ENCODE measurements at places on chromosomes 11 and 22.
A peak's percentile ranks its signal among the peaks of the same experiment; 100 is the strongest.

DNA sequence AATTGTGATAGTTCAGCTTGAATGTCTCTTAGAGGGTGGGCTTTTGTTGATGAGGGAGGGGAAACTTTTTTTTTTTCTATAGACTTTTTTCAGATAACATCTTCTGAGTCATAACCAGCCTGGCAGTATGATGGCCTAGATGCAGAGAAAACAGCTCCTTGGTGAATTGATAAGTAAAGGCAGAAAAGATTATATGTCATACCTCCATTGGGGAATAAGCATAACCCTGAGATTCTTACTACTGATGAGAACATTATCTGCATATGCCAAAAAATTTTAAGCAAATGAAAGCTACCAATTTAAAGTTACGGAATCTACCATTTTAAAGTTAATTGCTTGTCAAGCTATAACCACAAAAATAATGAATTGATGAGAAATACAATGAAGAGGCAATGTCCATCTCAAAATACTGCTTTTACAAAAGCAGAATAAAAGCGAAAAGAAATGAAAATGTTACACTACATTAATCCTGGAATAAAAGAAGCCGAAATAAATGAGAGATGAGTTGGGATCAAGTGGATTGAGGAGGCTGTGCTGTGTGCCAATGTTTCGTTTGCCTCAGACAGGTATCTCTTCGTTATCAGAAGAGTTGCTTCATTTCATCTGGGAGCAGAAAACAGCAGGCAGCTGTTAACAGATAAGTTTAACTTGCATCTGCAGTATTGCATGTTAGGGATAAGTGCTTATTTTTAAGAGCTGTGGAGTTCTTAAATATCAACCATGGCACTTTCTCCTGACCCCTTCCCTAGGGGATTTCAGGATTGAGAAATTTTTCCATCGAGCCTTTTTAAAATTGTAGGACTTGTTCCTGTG, 3.9 kb downstream of the MALAT1 start:
- DNase-seq, result peak; percentile 71

DNA sequence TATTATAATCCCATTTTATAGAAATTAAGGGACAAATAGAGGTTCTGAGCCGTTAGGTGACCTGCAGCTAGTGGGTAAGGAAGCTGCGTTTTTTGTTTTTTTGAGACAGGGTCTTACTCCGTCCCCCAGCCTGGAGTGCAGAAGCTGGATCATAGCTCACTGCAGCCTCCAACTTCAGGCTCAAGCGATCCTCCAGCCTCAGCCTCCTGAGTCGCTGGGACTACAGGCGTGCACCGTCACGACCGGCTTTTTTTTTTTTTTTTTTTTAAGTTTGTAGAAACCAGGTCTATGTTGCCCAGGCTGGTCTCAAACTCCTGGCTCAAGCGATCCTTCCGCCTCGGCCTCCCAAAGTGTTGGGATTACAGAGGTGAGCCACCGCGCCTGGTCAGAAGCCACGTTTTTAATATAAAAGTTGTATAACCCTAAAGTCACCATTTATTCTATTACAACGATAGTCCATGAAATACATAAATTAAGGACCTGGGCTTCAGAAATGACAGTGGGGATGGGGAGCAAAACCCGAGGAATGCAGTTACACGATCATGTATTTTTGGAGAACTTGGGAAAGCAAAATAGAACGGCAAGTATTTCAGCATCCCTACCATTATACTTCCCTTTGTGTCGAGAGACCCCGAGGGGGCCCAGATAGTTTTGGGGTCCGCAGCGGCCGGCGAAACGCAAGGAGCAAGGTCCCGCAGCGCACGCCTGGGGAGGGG, 638 bp downstream of the SAAL1 start:
- DNase-seq, result no peak

DNA sequence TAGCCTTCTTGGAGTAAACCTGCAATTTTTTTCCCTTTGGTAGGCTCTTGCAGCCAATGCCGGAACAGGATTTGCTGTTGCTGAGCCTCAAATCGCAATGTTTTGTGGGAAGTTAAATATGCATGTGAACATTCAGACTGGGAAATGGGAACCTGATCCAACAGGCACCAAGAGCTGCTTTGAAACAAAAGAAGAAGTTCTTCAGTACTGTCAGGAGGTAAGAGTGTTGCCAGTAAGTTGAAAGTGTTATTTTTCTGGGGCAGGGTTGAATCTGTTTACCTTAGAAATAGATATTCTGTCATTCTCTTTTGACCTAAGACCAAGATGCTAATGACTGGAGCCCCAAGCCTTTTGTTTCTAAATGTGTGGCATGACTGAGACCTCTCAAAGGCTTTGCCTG, 39.7 kb downstream of the APLP2 start:
- DNase-seq, result no peak

- DNase-seq, result no peak
These were observed 120.5 kb downstream of the HIPK3 start for GRCh38 chr11:33377412-33378370.

DNA sequence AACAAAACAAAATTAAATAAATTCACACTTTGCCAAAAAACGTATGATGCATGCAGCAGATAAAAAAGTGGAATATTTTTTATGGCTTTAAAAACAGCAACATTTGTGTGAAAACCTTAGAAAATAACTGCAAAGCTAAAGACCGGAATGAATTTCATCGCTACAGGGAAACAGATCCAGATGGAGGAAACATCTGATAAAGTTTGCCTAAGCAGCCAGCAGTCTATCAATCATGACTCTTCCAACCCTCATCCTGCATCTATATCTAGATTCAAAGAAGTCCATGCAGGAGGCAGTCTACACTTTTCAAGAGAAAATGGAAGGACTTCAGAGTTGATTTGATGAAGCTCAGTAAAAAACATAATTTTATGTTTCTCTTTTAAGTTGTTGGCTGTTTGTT, 126.8 kb downstream of the SWAP70 start:
- no peak for DNase-seq

DNA sequence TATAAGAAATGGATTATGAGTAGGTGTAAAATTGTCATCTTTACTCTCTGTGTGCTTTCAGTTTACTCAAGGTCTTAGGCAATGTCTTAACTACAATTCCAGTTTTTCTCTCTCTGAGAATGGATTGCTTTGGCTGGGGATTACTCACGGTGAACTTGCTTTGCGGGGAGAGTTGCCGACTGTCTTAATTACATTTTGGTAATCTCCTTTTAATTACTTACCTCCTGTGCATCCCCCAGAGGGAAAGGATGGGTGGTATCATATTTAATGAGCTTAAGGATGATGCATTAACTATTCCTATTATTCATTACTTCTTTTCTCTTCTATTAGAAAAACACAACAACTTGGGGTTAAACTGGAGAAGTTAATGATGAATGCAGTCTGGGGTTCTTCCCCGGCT, 159.4 kb downstream of the MPPED1 start:
- no peak for DNase-seq

DNA sequence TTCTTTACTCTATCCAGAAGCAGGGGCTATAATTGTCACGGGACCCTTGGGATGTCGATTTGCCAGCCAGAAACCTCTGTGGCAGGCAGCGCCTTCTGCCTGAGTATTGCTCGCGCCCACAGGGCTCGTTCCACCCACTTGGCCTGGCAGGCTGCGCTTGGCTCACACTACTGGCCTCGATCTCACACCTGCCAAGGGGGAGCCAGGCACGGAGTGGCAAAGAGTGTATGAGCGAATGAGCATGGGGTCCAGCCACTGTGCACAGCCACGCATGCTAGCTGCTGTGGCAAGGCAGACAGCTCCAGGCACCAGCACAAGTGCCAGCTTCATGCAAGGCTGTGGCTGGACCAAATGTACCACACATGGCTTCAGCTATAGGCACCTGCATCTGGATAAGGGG, 599.8 kb downstream of the DLG2 start:
- DNase-seq, result no peak

- DNase-seq, result no peak
These were observed 24.2 kb downstream of the RTN3 start for GRCh38 chr11:63705526-63705925.

- peak; percentile 82 for DNase-seq
These were observed 26.0 kb upstream of the LRRC10B start for GRCh38 chr11:61482513-61482912.

GRCh38 chr22:34395370-34395769, 475.1 kb upstream of the LARGE1 start:
- DNase-seq, result no peak

DNA sequence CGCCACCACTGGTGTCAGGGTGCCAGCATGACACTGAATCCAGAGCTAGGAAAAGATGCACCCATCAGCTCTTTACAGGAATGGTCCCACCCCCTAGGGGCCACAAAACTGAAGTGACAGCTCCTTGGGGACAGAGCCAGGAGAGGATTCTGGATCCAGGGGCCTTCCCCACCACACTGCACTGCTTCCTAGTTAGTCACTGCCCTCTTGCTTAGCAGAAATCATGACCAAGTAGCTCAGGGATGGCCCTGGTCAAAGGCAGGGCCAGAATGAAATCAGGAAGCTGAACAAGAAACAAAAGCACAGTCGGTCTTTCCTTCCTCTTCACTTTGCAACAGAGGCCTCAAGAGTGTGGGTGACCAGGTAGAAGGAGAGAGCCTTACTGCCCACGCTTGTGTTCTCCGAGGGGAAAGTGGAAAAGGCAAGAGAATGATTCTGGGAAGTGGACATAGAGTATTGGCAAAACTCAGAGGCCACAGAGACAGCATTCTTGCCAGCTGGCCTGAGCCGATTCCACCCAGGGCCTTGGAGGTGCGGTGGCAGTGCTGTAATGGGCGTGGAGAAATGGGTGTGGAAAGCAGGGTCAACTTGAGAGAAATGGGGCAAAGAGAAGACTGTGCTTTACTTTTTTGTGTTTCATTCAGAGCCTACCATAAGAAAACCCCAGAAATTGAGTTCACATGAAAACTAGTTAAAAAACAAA, 39.8 kb downstream of the KCNJ1 start:
- DNase-seq, result no peak

DNA sequence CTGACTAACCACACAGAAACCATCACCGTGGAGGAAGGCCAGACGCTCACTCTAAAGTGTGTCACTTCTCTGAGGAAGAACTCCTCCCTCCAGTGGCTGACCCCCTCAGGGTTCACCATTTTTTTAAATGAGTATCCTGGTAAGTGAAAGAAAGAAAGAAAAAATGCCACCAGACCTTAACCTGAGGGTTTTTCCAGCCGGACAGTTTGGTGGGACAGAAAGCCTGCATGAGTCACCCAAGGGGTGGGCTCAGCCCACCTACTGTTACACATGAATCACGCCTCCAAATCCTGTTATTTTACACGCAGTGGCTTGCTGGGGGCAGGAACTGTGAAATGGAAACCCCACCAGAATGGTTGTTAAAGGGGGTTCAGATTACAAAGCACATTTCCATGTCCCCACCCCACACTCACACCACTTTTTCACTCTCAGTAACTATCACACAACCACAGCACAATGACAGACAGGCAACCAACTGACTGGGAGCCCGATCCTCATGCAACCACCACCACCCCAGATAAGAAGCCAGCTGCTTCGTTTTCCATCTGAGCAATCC, 11.9 kb downstream of the CRTAM start:
- DNase-seq, result no peak

- no peak for DNase-seq
These were observed 33.4 kb upstream of the LYVE1 start for GRCh38 chr11:10601837-10602236.

- DNase-seq, result no peak
These were observed 8.6 kb downstream of the CCDC81 start for GRCh38 chr11:86383041-86383955.

DNA sequence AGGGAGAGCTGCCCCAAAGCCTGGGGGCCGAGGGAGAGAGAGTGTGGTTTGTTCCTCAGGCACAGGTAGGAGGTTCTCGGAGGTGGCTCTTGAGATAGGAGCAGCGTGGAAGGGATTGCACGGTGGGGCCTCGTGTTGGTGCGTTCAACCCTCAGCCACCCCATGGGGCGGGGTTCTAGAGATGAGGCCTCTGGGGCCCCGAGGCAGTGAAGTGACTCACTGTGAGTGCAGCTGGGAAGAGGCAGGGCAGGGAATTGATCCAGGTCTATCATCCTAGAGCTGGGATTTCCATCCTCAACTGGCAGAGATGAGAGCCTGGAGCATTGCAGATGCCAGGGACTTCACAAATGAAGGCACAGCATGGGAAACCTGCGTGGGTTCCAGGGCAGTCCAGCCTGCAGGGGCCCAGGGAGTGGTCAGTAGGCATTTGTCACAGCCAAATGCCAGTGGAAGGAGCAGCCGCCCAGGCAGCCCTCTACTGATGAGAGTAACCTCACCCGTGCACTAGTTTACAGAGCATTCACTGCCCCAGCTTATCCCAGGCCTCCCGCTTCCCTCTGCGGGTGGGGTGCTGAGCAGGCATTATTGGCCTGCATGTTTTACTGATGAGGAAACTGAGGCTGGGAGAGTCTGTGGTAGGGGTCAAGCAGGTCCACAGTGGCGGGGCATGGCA, 5.1 kb upstream of the SMARCB1 start:
- DNase-seq, result no peak

- DNase-seq, result no peak
These were observed 52.3 kb upstream of the SOX6 start for GRCh38 chr11:16408619-16409018.

DNA sequence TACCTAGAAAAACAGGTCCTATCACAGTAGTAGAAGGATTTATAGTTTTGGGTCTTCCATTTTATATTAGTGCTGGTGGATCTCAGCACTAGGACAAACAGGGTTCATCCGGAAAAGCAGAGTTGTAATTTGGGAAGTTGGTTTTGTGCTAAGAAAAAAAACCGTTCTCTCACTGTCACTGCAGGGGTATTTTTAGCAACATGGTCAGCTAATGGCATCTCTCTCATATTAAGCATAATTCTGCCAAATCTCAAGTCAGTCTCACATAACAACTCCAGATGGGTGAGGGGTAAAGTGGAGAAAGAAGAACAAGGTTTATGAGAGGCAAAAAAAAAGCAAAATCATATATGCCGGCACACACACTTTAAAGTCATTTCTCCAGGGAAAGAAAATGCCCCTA, 51.6 kb upstream of the GDPD4 start:
- DNase-seq, result no peak

GRCh38 chr11:79047980-79048379, 392.9 kb downstream of the TENM4 start:
- DNase-seq, result no peak

DNA sequence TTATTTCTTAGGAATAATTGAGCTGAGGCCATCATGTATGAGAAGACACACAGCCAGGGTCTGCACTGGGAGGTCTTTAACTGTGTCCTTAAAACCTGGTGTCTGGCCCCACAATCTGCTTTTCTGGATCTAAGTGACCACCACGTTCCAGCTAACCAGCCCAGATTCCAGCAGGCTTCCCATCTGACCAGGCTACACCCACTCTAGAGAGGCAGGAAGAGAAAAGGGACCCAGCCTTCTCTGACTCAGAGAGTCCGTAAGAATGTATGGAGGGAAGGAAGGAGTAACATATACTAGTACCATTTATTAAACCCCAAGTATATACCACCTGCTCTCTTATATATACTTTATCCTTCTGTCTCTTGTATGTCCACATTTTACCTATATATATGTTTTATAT, 80.1 kb downstream of the LDLRAD3 start:
- DNase-seq, result no peak
